A549 (cell line): ENCODE measurements at places on chromosomes 1 and 21. TPM values are rescaled to one million over a fixed set of nuclear protein-coding genes. Genes with fewer than 3 reads are reported as not detected.

DNA sequence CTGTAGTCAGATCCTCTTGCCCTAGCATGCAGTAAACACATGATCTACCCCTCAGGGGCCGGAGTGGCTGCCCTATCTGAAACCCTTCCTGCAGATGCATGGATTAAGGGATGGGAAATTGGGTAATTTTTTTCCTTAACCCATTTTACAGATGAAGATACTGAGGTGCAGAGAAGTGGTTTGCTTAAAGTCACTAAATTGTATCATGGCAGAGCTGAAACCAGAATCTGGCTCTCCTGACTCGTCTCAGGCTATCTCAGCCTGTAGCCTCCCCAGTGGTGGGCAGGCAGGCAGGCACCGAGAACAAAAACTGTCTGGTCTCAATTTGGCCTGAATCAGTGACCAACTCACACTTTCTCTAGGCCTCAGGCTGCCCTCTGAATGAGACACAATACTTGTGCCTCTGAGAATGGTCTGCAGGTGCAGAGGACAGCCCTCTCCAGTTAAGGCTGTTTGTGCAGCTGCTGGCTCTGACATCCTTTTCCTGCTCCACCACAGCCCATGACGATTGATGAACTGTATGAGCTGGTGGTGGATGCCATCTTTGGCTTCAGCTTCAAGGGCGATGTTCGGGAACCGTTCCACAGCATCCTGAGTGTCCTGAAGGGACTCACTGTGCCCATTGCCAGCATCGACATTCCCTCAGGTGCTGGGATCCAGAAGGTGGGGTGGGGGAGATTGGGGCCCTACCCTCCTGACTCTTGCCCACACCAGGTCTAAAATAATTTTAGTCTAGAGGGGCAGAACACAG is 1.5 kb downstream of the NAXE start:
- DNase-seq: no peak

Gene CYP4X1
- 0.05 TPM in 1 of 3 replicates, not detected in the others for polyA plus RNA-seq

Gene DUSP10
- 3.4 to 5.4 TPM (median 5.2 TPM) in 3 replicates for polyA plus RNA-seq

DNA sequence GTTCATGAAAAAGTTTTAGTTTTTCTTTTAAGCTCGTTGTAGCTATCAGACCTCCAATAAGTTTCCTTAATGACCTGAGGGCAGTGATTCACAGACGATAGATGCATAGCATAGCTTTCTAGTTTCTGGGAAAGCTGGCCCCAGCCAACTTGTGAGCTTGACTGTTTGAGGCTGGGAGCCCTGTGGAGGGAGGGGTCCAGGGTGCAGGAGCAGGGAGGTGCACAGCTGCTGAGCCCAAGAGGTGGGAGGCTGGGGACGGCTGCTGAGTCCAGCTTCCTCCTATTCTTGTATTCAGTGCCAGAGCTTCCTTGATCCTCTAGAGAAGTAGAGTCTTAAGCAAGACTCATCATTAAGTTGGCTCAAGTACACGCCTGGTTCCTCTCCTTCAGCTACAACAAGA is 11.0 kb upstream of the AVPR1B start:
- no peak for DNase-seq

DNA sequence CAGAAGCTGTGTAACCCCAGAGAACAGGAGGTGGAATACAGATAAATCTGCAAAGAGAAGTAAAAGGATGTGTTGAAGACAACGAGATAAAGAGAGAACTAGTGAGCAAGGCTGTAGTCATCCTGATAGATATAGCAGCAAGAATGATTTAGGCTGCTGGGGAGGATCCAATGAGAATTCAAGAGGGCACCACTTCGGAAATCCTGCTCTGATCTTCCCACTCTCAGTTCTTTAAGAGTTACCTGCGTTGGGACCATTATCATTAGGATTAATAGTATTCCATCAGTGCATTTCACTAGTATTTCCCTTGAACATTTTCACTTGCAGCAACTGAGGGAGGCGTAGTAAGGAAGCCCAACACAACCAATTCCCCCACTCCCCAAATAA is at the start of gene BRINP3:
BRINP3 (minus strand) TSS at position 103 of the 387 bp plus-strand sequence.
- no peak for DNase-seq

Gene COL16A1
- 8.1 to 11.1 TPM (median 10.4 TPM) in 3 replicates for polyA plus RNA-seq

- DNase-seq: peak; percentile 77
Observed at GRCh38 chr21:17527240-17527639, 14.4 kb downstream of the CXADR start.

Gene ZNF695
- 2.5 to 3.3 TPM (median 2.7 TPM) in 3 replicates for polyA plus RNA-seq

Gene PRDM16
- polyA plus RNA-seq: 0.15 to 0.35 TPM (median 0.25 TPM) in 3 replicates

- DNase-seq: no peak
Observed at GRCh38 chr1:9869831-9870251, 40.2 kb downstream of the CTNNBIP1 start.
